ENCODE measurements at places on chromosomes 3 and 15.

GRCh38 chr15:99961011-99961441, 227.8 kb upstream of the LYSMD4 start:
- DNase-seq, result no peak

GRCh38 chr15:40875991-40876730, 2.1 kb upstream of the RHOV start:
- DNase-seq, result no peak

GRCh38 chr3:66379565-66379964, 121.3 kb downstream of the LRIG1 start:
- DNase-seq, result no peak

GRCh38 chr3:10262027-10262426, 13.8 kb downstream of the TATDN2 start:
- no peak for DNase-seq

GRCh38 chr3:197151580-197151979, 122.0 kb upstream of the MELTF start:
- peak; percentile 55 for DNase-seq

- no peak for DNase-seq
These were observed 110.0 kb upstream of the ARPP21 start for GRCh38 chr3:35529337-35529736.

- no peak for DNase-seq
These were observed 8.3 kb upstream of the TASOR start for GRCh38 chr3:56691165-56692000.

DNA sequence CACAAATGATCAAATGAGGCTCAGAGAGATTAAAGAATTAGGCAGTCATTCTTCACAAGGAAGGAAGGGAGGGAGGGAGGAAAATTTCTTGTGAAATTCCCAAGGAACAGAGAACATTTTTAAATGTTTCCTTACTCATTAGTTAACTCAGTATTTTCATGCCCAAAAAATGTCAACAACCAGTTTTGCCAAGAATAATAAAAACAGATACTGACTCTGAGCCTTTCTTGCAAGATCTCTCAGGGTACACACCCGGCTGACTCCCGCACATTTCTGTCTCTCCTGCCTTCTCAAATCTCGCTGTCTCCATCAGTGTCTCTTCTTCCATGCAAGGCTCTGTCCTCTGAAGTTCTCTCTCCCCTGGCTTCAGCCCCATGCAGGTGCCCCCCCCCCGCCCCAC, 265.9 kb downstream of the TJP1 start:
- no peak for DNase-seq

DNA sequence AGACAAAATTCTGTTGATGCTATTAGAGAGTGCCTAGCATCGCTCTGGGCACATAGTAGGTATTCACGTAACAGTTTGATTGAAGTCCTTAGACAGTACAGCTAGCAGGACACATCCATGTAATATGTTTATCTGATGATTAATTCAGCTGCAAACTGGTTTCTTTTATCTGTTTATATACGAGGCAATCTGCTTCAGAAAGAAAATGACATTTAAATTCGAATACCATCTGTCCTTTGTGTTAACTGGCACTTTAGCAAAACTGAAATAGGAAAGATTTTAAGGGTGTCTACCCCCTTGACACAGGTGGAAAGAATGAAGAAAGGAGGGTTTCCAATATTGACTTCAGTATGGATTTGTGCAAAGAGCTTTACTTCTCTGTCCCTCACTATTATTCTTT, 192.5 kb downstream of the MFSD1 start:
- DNase-seq, result no peak

GRCh38 chr3:26915208-26915607, 292.6 kb downstream of the LRRC3B start:
- DNase-seq, result no peak

GRCh38 chr3:35498506-35499210, 140.7 kb upstream of the ARPP21 start:
- DNase-seq, result no peak

- no peak for DNase-seq
These were observed 1.8 kb upstream of the MESD start for GRCh38 chr15:80991421-80991820.

GRCh38 chr3:158961911-158962310, 160.1 kb downstream of the MFSD1 start:
- no peak for DNase-seq

DNA sequence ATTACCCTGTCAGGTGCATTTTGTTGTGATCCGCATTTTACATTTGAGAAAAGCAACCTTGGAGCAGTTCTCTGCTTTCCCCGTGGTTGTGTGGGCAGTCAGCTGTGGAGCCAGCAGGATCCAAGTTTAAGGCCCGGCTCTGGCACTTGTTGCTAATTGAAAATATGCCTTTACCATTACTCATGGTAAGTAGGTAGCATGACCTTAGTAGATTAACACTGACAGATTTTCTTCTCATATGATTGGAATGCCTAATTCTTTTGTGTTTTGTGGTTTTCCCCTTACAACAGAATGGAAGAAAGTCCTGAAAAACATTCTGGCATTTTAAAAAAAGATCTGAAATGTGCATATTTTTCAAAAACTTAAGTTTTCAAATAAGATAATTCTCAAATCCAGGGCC, 246.5 kb upstream of the LRRN1 start:
- no peak for DNase-seq

- DNase-seq, result peak; percentile 69
These were observed 1.7 kb upstream of the ARF4 start for GRCh38 chr3:57598765-57599360.

- DNase-seq, result no peak
These were observed 92.9 kb upstream of the TNIK start for GRCh38 chr3:171553086-171553485.

GRCh38 chr3:140399871-140400270, 278.0 kb upstream of the TRIM42 start:
- DNase-seq, result no peak

DNA sequence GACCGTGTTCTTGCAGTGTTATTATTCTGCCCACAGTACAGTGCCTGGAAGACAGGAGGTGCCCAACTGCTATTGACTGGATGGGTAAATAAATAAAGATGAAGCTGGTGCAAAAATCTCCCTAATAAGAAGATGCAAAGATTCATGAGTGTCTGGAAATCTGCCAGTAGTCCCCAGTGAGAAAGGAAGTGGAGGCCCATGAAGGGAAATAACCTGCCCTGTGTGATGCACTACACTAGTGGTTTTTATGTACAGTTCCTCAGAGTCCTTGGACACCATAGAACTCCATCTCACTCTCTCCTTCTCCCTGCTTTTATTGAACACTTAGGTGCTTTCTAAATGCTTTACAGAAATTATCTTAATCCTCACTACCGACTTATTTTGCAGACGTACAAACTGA, 8.3 kb upstream of the SUCLG2 start:
- no peak for DNase-seq

DNA sequence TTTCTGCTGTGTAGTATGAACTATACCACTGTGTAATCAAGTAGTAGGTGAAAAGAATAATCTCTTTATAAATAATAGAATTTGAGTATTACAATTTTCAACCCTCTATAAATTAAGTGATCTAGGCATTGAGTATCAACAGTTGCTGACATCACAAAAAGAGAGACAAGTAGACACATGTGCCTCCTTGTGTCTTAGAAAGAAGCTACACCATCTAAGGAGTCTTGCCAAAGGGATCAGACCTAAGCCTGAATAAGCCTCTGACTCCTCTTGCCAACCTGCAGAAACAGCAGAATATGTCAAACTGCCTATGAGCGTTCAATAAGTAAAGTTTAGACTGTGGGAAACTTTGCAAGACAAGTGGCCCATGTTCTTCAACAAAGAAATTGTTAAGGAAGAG, 5.8 kb upstream of the MTMR10 start:
- peak; percentile 26 for DNase-seq

GRCh38 chr3:116067326-116067725, 378.0 kb downstream of the LSAMP start:
- no peak for DNase-seq

DNA sequence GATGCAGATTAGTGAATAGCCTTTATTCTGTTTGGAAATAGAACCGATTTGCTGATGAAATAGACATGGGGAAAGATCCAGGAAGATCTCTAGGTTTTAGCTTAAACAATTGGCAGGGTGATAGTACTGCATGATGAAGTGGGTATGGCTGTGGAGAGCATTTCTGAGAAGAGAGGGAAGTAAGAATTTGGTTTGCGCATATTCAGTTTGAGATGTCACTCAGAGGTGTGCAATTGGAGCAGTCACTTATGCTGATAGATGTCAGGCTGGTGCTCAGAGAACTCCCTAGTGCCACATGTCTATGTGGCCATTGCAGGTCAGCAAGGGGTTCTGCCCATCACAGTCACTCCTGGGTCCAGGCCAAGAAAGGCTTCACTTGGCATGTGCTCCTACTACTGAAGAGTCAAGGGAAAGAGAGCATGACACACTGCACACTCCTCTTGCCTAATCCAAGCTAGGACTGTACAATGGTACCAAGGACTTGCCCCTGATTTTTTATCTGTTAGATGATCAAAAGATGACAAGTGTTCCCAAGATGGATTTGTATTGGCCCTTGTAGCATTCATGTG, 57.2 kb upstream of the ST8SIA2 start:
- DNase-seq, result no peak

DNA sequence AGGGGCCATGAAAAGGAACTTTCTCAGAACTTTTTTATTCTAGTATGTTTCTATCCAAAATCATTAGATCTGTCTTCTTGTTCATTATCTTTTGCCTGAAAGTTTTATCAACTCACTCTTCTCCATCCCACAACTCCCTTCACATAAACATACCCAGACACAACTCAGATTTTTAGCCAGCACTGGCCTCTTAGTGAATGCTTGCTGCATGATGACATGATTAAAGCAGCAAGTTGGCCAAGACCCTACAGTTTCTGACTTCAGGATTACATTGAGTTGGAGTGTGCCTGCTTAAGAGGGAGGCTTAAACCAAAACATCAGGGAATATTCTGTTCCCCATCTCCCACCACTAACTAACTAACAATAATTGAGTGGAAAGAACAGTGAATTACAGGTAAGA, 38.1 kb downstream of the PLSCR2 start:
- no peak for DNase-seq

- no peak for DNase-seq
These were observed 305.4 kb upstream of the IGF1R start for GRCh38 chr15:98342911-98343310.

- DNase-seq, result no peak
These were observed 98.7 kb downstream of the SMAD6 start for GRCh38 chr15:66800584-66801235.

DNA sequence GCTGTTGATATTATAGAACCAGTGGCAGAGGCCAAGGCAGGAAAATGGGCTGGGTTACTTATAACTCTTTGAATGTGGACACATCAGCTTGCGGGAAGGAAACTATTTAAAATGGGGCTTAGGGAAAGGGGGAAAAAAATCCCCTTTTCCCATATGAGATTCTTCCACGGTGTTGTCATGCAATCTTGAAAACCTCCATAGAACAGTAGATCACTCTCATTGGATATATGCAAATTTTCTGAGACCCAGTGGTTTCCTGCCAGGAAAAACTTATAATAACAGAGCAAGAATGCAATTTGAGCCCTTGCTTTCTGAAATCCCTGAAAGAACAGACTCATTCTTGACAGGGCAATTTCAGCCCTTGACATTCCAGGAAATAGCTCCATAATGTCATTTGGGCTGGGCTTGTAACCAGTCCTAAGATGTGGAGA, 31.1 kb downstream of the TMEM212 start:
- DNase-seq, result no peak

GRCh38 chr15:64137226-64137833, 14.2 kb upstream of the SNX22 start:
- DNase-seq, result peak; percentile 51

DNA sequence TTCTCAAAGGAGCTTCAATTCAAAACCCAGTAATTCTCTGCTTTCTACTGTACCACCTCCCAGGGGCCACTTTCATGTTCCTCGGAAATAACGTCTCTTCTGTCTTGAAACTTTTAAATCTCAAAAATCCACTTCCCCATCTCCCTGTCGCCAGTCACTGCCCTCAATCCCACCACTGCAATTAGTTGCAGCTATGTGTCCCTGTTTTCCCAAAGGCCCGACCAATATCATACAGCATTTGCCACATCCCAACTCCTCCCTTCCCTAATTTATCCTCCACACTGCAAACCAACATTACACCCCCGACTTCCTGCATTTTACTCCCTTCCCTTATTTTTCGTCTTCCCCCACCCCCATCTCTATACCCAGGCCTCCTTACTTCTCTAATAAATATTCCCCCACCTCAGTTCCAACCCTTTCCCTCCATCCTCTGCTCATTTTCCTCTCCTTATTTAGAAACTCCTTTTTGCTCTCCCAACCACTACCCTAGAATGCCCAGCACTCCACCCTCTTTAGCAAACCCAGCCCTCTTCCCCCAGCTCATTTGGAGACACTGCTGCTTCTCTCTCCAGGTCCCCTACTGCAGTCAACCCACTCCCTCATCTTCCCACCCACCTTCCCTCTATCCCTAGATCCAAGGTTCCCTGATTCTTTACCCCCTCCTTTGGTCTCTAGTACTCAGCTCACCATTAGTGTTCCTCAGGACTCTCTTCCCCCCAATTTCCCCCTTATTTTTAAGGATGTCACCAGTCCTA, 1.1 kb downstream of the NPTN start:
- DNase-seq, result peak; percentile 44

- DNase-seq, result no peak
These were observed 14.9 kb upstream of the LEKR1 start for GRCh38 chr3:156811089-156811862.

DNA sequence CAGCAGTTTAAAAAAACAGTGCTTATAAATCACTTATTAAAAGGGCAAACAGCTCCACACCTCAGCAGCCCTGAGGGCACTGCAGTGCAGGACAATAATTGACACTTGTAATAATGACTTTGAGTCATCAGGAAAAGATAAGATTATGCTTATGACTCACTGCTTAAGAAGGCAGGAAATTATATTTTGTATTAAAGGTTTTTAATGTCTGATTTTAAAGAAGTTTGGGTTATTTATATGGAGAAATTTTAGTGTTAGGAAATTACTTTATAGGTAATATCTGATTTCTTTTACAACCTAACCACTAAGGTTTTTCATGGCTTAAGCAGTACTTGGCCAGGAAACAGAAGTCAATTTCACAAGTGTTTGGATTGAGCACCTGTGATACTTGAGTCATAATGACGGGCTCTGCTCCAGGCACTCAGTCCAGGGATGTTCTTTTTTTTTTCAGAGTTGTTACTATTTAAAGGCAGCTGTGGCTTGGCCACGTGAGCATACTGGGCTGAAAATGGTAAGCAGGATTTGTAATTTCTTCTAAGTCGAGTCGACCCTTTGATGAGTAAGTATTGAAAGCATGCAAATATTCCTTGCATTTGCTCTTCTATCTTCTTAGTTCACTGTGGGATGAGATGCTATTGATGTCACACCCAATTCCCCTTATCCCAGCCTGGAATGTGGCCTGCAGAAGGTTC, 21.6 kb upstream of the SLC6A20 start:
- DNase-seq, result no peak

DNA sequence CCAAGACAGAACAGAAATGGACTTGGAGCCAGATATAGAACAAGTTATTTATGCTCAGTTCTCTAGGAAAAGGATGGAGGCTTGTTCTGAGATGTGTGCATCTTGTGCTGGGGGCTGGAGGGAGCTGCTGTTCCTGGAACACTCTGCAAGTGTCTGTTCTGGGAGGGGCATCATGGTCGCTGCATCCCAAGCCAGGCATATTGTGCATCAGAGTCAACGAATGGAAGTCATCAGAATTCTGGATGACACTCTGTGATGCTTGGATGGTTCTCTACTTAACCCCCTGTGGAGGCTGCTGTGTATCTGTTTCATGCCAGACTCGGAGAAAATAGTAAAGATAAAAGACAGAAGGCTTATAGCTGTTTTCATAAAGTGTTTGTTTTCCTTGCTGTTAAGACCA, 34.7 kb downstream of the RPL22L1 start:
- DNase-seq, result no peak

All from hematopoietic multipotent progenitor cell treated with erythropoietin and hydrocortisone succinate and interleukin-3 and kit ligand, for 17 days (in vitro differentiated cells).